ENCODE measurements at places on chromosomes 12 and 14.

DNA sequence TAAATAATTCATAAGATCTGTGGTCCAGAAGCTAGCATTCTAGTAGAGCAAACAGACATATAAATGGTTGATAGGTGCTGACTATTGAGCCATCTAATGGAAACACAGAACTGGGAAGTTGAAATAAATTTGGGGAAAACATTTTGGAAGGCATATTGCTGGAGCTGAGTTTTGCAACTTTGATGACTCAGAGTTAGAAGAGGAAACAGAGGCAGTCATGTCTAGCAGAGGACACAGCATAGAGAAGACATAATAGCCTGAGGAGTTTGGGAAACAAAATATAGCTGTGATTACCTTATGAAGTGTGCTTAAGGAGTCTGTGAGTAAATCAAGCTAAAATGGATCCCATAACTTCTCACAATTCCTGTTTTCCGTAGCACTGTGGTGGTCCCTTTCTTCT, 86.9 kb upstream of the FLRT2 start:
- no peak for DNase-seq

GRCh38 chr12:8698132-8698851, 501 bp downstream of the RIMKLB start:
- DNase-seq, result peak; percentile 70

DNA sequence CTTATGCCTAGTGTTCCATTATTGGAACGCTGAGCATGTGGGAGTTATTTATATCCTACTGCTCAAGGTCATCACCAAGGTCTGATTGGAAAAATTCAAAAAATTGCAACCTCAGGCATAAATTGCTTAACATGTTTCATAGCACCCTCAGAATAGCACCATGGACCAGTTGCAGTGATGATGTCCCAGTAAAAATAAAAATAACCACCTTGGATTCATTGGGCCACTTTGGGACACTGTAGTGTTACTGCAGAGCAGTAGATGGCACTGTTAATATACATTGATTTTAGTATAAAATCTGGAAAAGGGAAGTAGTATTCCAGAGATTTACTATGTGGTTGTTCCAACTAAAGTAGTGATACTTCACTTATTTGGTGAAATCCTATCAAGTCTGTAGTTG, 31.0 kb upstream of the PTCSC3 start:
- no peak for DNase-seq

GRCh38 chr14:103317976-103318580, 16.0 kb upstream of the EIF5 start:
- no peak for DNase-seq

- DNase-seq, result no peak
Observed at GRCh38 chr14:61130512-61131260, 149.6 kb downstream of the SLC38A6 start.

- DNase-seq, result no peak
Observed at GRCh38 chr12:1356285-1356684, 238.1 kb downstream of the FBXL14 start.

DNA sequence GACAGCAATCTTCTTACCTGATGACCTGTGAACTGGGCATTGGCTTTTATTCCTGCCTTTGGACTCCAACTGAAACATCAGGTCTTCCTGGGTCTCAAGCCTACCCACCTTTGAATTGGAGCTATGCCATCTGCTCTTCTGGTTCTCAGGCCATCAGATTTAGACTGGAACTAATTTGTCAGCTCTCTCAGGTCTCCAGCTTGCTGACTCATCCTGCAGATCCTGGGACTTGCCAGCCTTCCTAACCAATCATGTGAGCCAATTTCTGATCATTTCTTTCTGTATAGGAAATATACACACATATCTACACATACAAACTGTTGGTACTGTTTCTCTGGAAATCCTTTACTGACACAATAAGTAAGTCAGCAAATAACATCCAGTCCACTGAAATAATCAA, 65.3 kb upstream of the TSPAN8 start:
- DNase-seq, result peak; percentile 35

- DNase-seq, result peak; percentile 17
Observed at GRCh38 chr14:71693381-71693780, 238.8 kb upstream of the RGS6 start.

GRCh38 chr14:72521045-72521444, 372.9 kb downstream of the DPF3 start:
- DNase-seq, result no peak

DNA sequence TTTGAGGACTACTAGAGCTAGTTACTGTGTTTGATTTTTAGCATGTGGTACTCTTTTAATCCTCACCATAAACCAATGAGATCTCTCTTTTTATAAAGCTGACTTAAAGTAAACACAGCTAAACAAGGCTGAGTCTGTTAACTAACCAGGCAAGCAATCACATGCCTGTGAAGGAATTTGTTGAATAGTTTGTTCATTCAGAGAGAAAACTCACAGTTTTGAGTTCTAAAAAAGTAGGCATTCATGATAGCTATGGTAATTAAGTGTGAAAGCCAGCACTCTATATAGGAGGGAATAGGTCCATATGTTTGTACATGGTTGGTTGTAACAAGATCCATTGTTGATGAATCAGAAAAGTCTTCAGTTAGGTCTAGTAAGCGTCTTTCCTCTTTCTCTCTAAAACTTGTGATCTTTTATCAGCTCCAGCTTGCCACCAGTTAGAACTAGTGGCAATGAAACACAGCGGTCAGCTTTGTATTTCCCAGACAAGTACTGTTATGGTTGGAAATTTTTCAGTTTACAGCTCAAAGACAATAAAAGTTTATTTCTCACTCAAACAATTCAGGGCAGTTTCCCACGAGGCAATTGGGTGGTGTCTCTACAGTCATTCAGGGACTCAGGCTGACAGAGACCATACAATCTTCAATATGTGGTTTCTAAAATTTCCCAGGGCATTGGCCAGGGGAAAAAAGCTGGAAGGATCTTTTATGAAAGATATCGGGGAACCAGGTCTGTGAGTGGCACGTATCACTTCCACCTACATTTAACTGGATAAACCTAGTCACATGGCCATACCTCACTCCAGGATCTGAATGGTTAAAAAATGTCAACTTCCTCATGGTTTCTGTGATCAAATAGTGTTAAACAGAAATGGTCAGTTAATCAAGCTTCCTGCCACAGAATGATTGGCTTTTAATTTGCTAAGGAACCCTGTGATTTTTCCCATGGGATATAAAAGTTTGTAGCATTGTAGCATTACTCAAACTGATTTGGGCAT, 203.1 kb downstream of the KIF21A start:
- no peak for DNase-seq

DNA sequence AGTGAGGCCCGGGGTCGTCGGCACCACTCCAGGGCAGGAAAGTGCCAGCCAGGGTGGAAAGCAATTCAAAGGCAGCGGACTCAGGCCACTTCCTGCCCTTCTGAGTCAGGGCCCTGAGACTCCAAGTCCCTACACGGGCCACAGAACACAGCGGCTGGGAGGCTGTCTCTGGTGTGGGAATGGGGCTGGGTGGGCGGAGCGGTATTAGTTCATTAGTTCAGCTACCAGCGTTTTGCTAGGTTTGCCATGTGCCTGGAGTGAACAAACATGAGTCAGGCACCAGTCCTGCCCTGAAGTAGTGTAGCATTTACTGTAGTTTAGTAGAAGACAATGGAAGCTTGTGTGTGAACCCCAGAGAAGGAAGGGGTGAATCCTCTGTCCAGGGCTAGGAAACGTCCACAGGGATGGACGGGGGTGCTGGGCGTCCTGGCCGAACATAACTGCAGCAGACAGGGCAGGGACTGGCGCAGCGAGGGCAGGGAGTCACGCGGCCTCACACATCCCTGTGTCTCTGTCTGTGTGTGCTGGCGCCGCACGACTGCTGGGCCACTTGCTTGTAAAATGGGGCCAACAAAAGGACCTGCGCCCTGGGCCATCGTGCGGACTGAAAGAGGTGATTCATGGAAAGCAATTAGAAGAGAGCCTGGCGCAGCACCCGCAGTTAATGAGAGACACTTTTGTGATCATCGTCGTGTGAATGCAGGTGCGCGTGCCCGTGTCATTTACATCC, 186.4 kb upstream of the PRMT8 start:
- DNase-seq, result peak; percentile 83

DNA sequence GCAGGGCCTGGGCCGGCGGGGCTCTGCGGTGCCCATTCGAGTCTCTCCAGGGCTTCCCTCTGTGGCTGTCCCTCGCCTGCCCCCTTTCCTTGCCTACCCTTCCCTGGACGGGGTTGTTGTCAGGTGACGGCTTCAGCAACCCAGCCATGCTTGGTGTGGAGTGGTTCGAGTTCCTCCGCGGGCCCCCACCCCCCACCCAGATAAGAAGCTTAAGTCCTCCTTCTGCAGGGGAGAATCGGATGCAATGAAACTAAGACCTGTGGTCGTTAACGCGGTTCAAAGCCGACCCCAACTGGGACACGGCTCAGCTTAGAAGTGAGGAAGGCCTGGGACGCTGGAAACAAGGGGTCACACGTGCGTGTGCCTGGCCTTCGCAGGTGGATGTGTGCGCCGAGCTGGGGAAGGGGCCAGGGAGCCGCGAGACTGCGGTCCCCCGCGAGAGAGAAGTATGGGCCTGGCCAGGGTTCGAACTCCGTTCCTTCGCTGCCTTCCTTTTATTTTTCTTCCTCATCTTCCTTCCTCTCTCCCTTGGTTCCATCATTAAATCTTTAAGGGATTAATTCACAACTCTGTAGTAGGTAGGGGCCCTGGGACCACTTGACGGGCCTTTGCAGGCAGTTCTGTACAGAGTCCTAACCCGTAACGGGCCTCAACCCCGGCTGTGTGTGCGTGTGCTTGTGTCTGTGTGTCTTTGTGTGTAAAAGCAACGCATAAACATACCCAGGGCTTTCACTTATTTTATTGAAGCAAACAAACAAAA, 3.5 kb downstream of the TTC6 start:
- no peak for DNase-seq

DNA sequence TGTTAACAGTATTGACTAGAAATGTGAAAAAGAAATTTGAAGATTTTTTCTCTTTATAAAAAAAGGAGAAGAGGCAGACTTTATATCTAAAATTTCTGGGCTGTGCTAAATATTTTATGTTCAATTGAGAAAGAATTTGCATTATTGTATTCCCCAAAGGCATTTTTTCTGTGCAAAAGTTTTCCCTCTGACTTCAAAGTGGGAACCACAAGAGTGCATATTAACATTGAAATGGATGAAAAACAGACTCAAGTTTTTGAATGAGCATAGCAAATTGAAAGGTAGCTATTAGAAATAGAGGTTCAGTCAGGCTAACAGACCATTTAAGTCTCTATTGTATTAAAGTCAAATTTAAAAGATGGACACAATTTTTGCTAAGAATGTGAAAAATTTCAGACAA, 95.2 kb downstream of the RASSF9 start:
- no peak for DNase-seq
